ENCODE measurements at places on chromosomes 6 and 20. TPM values are rescaled to one million over a fixed set of nuclear protein-coding genes. Genes with fewer than 3 reads are reported as not detected.

Gene PLN
- polyA plus RNA-seq = 0.09 TPM

Gene MYO6
- polyA plus RNA-seq = 5.7 TPM

Gene MPIG6B
- polyA plus RNA-seq = not detected

- DNase-seq = no peak
These were observed at the start of gene GPR31 for GRCh38 chr6:167157863-167158262. GPR31 (minus strand) TSS chr6:167157980; CDS start chr6:167157831, 149 bp downstream.

DNA sequence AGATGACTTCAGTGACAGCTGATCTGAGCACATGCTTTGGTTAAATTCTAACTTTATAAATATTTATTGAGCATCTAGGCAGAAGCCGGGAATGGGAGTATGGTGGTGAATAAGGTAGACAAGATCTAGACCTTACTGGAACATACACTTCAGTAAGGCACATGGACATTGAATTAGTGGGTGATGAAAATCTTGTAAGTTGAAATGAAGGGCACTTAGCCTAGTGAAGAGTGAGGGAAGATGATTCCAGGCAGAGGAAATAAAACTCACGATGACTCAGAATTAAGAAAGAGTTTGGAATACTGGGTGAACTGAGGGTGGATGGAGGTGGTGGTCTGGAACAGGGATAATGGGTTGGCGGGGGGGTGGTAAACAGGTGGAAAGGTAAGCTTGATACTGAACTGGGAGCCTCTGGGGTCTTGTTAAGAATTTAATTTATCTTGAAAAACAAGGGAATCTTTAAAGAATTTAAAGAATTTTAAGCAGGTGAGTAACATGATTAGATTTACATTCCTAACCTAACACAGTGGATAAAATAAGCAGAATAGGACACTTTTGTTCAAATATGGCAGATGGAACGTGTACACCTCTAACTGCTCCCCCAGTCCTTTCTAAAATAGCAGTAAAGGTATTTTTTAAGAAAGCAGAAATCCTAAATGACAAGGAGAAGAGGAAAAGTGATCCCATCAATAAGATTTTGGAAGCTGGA lies 75.2 kb upstream of the ARHGAP18 start:
- DNase-seq = no peak

DNA sequence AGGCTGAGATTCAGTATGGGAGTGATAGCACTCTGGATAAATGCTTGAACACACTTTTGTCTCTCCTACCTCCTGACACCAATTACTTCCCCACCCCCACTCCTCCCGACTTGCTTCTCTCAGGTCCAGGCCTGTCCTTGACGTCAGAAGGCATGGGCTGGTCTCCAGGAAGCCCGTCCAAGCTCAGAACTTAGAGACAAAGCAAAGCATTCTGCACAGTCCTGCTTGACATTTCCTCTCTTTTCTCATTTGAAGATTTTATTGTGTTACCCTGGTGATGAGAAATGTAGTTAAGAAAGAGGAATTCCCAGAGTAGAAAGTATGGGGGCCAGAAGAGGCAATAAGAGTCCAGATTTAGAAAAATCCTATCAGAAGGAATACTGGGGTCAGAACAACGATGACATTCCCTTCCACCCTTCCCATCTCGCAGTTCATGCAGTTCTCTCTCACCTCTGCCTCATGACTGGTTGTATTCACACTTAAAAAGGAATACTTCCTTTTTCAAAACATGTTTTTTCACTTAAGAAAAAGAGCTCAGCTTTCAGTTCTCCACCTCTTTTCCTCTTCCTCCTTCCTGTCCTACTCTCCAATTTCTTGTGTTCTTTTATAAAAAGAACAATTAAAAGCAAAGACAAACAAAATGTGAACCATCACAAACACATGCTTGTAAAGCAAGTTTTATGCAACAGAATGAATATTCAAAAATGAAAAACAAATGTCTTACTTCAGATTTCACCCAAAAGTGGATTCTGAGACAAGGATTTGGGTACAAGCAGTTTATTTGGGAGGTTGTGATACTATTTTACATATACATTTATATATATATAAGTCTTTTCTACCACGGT lies 18.5 kb upstream of the FAM184A start:
- DNase-seq = no peak

- DNase-seq = no peak
These were observed 38.2 kb downstream of the REV3L start for GRCh38 chr6:111444794-111445193.

DNA sequence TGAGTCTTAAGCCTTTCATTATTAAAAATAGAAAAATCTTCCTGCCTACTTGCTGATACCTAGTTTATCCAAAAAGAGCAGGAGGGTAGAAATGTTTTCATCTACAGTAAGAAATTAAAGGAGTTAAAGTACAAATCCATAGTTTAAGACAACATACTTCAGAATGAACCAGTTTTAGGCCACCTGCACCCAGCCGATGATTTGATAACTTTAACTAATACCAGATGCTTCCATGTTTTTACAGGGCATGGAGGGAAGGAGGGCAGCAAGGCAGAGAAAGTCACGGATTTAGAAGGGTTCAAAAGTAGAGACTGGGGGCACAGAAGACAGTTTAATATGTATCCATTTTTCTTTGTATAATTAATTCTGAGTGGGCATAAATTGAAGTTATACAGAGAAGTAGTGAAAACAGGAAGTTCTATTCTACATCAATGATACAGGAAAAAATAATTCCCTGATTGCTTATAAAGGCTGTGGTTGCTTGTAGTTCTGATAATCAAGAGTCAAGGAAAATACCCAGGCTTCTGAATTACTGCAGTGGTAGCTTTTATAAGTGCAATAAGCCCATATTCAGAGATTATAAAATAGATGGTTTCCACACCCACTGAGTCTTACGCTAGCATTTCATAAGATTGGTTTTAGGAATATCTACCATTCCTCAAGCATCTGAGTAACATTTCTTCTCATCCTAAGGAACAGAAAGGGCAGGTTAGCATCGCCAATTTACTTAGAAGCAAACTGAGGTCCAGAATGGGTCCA lies 72.0 kb downstream of the GMDS start:
- no peak for DNase-seq

- no peak for DNase-seq
These were observed 96.9 kb downstream of the NFATC2 start for GRCh38 chr20:51445591-51445990.

DNA sequence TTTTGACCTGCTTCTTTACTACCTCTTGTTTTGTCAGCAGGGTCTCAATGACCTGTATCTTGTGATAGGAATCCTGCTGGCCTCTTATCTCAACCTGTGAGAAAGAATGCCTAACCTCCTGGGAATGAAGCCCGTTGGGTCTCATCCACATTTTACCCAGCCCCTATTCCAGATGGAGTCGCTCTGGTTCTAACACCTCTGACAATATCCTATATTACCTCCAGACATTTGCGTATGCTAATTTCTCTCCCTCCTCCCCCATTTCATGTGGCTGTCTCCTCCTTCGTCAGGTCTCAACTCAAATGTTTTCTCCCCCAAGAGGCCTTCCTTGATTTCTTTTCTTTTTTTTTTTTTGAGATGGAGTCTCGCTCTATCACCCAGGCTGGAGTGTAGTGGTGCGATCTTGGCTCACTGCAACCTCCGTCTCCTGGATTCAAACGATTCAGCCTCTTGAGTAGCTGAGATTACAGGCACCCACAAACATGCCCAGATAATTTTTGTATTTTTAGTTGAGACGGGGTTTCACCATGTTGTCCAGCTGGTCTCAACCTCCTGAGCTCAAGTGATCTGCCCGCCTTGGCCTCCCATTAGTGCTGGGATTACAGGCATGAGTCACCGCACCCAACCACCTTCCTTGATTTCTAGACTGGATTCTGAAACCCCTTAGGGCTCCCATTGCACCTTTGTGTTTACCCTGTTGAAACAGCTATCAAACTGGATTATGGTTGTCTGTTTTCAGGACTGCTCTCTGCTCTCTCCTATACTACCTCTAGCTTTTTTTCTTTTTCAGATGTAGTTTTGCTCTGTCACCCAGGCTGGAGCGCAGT lies 49.5 kb upstream of the B4GALT5 start:
- DNase-seq = no peak

DNA sequence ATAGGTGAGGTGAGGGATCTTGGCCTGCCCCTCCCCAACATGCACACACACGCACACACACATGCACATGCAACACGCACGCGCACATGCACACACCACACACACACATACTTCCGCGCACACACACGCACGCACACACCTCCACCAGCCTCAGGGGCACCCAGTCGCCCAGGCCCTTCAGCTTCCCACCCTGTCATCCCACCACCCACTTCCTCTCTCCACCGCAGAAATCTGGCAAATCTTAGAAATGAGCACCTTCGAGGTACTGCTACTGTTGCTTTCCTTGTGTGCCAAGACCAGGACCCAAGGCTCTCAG lies 1.2 kb downstream of the SPDEF start:
- no peak for DNase-seq

DNA sequence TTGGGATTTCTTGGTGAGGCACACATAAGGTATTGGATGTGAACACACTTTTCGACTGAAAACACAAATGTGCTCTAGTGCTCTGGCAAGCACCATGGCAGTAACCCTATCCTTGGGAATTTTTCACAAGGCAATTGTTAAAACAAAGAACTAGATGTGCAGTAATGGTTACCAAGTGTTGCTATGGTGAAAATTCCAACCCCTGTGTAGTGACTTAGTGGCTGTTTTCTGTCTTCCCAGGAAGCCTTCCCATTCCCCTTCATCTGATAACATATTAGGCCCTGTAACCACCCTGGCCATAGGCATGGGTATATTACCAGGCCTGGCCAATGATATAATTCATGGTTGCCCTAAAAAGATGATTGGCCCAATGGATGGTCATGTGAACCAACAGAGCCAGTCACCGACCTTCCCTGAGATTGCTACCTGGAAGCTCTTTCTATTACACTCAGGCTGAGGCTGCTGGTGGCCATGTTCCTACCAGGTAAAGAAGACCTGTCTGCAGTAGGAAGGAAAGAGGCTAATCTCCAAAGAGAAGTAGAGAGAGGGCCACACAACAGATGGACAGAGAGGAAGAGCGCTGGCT lies 4.1 kb downstream of the C20orf202 start:
- no peak for DNase-seq

- DNase-seq = no peak
These were observed 152.6 kb downstream of the THEMIS start for GRCh38 chr6:127748290-127748689.

DNA sequence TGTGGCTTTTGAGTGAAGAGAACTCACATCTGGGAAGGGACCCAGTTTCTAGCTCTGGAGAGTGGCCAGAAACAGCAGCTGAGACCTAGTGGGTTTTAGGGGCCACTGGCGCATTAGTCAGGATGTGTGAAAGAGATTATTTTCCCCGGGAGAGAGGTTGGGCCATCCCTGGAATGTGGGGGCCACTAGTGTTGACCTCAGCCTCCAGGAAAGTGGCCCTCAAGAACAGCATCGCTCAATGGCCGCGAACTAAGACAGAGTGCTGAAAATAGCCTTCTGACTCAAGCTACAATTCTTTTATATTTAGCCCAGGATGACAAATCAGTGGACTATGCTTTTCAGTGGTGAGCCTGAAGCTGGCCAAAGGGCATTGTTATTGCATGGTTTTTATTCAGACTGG lies 210.4 kb upstream of the RNF24 start:
- no peak for DNase-seq

DNA sequence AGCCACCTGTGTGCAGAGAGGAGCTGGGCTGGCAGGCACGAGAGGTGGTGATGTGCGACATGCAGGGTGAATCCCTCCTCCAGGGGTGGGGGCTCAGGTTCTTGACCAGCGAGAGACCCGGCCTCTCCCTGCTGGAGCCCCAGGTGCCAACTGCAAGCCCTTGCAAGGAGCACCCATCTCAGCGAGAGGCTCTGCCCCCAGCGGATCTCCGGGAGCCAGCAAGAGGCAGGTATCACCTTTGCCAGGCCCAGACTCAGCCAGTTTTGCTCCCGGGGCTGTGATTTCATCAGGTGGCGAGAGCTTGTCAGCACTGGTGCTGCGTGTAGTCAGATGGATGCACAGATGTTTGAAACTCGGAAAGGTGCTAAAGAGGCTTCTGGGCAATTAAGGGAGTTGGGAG lies 87.7 kb downstream of the TFAP2C start:
- no peak for DNase-seq

DNA sequence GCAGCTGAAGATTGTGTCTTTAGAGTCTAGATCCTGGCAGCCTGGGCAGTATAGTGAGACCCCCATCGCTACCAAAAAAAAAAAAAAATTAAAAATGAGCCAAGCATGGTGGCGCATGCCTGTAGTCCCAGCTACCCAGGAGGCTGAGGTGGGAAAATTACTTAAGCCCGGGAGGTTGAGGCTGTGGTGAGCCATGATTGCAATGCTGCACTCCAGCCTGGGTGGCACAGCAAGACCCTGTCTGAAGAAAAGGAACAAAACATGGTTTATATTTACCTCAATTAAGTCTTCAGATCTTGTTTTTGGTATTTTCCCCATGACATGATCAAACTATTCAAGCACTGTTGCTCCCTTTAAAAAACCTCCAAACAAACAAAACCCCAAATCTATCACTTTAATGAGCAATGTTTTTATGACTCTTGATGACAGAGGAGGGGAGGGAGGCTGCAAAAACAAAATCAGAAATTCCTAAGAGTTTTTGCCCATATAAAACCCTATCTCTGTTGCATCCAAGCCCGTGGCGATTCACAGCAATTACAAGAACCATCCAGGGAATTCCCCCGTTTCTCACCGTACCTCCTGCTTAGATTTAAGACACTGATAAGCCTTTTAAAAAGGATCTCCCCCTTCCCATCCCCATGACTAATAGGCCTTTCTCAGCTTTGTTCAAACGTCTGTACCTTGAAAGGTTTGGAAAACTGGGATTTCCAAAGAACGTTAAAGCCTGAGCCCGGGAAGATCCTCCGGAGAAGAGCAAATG lies 259.9 kb downstream of the BMP7 start:
- DNase-seq = no peak

DNA sequence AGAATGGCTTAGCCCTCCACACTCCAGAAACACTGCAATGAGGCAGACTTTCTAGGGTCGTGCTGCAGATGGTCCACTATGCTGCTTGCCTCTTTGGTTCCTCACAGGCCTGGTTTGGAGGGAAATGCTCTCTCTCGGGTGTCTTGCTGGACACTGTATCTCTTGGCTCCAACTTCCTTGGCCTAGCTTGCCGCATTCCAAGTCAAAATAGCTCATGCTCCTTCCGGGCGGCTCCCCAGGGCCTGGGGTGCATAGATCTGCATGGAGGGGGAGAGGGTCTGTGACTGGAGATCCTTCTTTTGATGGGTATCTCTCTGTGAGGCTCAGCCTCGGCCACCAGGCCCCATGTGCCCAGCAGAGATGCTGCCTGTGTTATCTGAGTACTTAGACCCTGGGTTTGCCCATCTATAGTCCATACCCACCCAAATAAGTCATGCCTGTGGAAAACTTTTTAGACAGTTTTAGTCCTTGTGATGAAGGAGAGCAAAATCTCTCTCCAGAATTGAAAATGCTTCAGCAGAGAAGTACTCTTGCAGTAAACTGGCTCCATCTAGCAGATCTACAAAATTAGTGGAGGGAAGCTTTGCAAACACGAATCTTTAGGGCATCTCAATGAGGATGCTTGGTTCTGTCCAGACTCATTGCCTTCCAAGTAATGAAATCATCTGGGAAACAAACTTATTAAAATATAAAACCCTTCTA lies 264.1 kb upstream of the RIN2 start:
- DNase-seq = no peak

DNA sequence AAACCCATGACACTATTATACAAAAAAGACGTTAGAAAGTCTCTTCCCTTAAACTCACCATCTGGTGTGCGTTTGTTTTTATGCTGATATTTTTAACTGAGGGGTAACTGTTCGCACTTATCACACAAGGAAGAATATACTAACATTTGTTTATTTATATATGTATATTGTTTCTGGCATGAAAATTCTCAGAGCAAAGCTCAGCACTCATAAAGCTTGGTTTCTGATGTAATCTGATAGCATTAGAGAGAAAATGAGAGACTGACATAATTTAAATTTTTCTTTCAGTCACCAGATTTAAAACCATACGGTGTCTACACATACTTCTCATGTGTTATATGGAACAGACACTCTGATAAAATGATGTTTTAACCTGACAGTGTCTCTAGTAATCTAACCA lies 6.9 kb downstream of the BLOC1S5 start:
- no peak for DNase-seq
